GM12891 (cell line): ENCODE measurements at places on chromosomes 6 and 20.

- no peak for DNase-seq
Observed at GRCh38 chr6:83868639-83869038, 9.2 kb downstream of the CYB5R4 start.

- DNase-seq: no peak
Observed at GRCh38 chr6:34484391-34484790, 18.5 kb downstream of the PACSIN1 start.

- DNase-seq: no peak
Observed at GRCh38 chr20:60528141-60528540, 569.9 kb downstream of the CDH26 start.

- DNase-seq: no peak
Observed at GRCh38 chr6:10824819-10825218, 13.5 kb downstream of the MAK start.

DNA sequence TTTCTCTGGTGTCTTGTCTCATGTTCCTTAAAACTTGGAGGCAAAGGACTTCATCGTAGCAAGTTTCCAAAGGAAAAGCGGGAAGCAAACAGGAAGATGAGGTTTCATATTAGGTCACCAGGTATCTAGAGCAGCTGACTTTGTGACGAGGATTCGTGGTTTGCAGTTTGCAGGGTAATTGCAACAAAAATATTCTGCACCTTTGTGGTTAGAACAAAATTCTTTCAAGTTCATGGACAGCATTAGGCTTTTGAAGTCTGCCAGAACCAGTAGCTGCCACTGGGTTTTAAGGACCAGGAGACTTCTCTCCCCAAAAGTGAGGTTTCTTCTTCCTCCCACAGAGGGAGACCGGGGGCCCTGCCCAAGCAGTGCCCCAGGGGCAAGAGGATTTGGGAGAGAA lies 63.4 kb downstream of the RPP40 start:
- no peak for DNase-seq

DNA sequence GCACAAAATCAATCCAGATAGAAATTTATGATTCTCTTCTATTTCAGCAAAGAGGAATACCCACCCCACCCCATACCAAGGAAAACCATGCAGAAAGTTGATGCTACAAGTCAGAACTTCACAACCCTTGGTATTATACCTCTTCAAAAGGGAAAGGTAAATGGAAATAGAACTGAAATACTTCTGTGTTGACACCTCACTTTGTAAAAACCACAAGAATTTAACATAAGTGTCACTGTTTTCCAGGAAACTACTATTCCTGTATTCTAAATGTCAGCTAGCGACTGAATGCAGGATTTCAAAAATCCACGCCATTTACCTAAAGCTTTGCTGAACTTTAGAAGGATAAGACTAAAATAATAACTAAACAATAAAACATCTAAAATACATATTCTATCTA lies 3.6 kb downstream of the CPNE1 start:
- DNase-seq: no peak

DNA sequence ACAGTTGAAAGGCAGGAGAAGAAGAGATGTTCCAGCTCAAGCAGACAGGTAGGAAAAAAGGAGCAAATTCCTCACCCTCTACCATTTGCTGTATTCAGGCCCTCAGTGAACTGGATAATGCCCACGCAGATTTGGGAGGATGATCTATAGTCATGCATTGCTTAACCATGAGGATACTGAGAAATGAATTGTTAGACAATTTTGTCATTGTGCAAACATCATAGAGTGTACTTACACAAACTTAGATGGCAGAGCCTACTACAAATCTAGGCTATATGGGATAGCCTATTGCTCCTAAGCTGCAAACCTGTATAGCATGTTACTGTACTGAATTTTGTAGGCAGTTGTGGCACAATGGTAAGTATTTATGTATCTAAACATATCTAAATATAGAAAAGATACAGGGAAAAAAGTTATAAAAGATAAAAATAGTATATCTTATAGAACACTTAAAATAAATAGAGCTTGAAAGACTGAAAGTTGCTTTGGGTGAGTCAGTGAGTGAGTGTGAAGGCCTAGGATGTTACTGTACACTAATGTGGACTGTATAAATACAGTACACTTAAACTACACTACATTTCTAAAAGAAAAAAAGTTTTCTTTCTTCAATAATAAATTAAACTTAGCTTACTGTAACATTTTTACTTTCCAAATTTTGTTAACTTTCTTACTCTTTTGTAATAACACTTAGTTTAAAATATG lies 672.3 kb downstream of the UTRN start:
- DNase-seq: no peak

DNA sequence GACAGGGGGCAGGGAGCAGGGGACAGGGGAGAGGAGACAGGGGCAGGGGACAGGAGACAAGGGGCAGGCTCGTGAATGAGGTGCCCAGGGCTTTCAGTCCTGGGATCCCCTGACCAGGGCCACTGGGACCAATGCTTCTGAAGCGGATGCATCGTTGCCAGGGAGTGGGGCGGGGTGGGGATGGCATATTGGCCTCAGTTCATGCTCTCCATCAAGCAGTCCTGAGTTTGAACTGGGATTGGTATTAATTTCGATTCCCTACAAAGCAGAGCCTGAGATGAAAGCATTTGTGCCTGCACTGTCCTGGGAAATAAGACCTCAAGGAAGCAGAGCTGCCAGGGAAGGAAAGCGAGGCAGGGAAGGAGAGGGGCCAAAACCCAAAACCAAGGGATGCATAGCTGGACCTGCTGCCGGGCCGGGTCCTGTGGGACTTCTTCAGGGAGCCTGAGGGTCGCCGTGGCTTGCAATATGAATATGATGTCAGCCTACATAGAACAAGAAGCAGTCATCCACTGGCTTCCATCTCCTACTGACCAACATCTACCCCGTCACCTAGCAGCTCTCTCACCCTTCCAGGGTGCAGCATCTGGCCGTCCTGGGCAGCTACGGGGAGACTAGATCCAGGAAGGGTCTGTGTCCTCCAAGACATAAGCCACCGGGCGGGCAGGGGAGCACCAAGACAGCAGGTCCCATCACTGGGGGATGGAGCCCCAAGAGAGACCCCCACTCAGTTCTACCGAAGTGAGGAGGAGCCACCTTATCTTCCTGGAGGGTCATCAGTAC lies 233.3 kb downstream of the SYNDIG1 start:
- DNase-seq: no peak

GRCh38 chr20:18728165-18728869 lies 85.3 kb upstream of the SCP2D1 start:
- peak; percentile 14 for DNase-seq

DNA sequence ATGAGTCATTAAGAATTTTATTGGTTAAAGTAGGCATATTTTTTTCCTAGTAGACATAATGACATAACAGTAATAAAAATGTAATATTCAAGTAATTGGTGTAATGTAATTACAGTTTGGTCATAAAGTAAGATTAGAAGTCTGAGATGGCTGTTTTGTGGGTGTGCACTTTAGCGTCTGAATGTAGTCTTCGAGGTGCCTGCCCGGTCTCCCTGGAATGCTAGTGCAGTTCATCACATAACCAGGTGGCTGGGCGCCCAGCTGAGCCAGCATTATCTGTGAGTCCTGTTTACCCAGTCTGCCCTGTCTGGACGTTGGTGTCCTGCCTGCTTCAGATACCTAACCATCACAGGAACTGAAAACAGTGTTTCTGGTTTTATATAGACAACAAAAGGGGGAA lies 419.1 kb downstream of the CDC5L start:
- DNase-seq: no peak

DNA sequence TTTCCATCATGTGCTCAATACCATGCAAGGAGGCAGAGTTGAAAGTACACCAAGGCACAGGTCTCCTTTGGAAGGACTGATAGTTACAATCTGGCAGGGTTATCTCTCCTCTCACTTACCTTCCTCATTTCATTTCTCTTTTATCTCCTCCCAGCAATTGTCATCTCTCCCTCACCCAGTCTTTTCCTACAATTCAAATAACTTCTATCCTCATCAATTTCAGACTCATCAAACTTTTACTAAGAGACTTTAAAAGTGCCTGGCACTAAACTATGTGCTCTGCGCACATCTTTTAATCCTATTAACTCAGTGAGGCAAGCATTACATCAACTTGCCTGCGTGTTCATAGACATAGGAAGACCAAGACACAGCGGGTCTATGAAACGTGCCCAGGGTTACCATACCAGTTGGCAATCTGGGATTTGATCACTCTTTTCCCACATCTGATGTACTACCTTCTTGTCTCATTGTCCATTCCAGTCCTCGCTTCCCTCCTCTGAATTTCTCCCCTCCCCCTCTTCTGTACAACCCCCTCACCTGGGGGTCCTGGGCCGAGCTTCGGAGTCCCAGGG lies 1.2 kb downstream of the VARS1 start:
- DNase-seq: no peak

GRCh38 chr6:137095093-137095492 lies 50.3 kb upstream of the IL20RA start:
- no peak for DNase-seq

- no peak for DNase-seq
Observed at GRCh38 chr20:2379511-2380229, 1.0 kb upstream of the TGM6 start.

GRCh38 chr6:97841763-97842162 lies 558.7 kb upstream of the MMS22L start:
- no peak for DNase-seq

- DNase-seq: no peak
Observed at GRCh38 chr6:88651400-88651799, 312.0 kb downstream of the RNGTT start.

GRCh38 chr20:18421608-18422007 lies 45.2 kb downstream of the DZANK1 start:
- no peak for DNase-seq

GRCh38 chr20:61295249-61295648 lies 43.2 kb downstream of the CDH4 start:
- DNase-seq: no peak

- no peak for DNase-seq
Observed at GRCh38 chr6:32188381-32189068, 1.5 kb downstream of the PBX2 start.

GRCh38 chr20:26167499-26167898 lies 470.8 kb upstream of the ZNF337 start:
- DNase-seq: no peak

- no peak for DNase-seq
Observed at GRCh38 chr6:137931849-137932465, 64.9 kb downstream of the TNFAIP3 start.

DNA sequence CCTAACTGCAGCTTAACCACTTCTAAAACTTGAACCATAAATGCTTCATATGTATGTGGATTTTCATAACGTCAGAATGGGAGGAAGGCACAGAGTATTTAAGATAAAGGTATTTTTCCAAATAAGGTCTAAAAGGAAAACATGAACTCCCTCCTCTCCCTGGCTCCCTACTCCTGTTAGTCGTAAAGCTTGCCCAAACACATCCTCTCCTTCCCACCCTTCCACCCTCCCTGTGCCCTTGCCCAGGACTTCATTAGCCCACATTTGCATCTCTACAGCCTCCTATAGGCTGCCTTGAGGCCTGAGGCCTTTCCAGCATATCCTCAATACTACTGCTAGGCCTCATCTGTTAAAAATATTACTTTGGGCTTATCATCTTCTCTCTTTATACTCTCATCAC lies 17.1 kb upstream of the SMIM13 start:
- DNase-seq: no peak

DNA sequence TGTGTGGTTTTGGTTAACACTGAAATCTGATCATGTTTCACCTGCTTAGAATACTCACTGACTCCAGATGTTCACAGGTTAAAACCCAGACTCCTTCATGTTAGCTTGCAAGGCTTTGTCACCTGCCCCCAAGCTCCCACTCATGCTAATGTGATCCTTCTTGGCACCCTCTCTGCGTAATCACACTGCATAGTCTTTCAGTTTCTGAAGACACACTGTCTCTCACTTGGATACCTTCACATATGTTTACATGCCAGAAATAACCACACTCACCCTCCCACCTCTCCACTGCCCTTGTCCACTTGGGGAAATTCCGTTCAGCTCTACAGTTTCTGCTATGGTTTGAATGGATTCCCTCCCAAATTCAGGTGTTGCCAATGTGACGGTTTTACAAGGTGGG lies 234.7 kb upstream of the SASH1 start:
- no peak for DNase-seq

GRCh38 chr6:54541541-54541940 lies 233.3 kb downstream of the TINAG start:
- no peak for DNase-seq
